GM18507 (cell line): ENCODE measurements at places on chromosomes 11 and 22.

GRCh38 chr11:100672498-100673033, 14.5 kb upstream of the ARHGAP42 start:
- DNase-seq: no peak

DNA sequence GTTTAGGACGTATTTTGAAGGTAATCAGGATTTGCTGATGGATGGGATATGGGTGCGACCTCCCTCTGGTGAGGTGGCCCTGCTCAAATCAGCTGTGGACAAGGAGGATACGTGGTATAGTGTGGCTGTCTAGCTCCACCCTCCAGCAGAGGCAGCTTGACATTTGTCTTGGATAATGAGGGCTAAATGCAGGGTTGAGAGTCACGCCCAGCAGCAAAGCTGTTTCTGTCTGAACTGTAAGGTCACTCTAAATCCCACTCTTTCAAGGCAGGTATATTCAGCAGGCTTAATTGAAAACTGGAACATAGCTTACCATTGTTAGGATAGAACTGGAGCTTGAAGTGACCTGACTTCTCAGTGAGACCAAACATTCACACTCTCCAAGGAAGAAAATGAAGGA, 98.7 kb downstream of the SWAP70 start:
- DNase-seq: no peak

- no peak for DNase-seq
These were observed 51.5 kb downstream of the APOL1 start for GRCh38 chr22:36304429-36304828.

DNA sequence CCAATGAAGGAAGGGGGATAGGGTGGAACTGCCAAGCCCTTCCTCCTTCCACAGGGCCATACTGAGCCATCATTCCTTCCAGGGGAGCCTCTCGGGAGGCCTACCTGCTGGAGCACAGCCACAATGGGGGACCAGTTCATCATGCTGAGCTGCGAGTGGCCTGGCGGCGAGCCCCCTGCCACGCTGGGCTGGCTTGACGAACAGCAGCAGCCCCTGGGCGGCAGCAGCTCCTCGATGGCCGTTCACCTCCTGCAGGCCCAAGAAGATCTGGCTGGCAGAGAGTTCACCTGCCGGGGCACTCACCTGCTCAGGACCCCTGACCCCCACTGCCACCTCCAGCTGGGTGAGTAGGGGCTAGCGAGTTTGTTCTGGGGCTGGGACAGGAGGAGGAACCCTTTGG, 5.9 kb downstream of the VSIG10L2 start:
- no peak for DNase-seq

DNA sequence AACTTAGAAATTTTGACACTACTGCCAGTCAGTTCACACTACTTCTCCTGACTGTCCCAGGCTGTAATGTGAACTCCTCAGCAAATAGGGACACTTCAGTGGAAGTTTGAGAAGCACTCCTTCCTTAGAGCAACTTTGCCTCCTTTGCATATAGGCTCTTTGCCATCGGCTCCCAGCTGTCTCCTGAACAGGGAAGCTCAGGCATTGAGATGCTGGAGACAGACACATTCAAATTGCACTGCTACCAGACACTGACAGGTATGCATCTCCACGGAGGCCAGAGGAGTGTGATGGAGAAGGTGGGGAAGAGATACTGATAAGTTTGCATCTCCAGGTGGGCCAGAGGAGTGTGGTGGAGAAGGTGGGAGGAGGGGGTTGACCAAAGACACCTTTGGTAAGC, 1.4 kb downstream of the TRAPPC4 start:
- DNase-seq: no peak

GRCh38 chr11:14942745-14943144, 29.4 kb downstream of the CALCA start:
- no peak for DNase-seq

- DNase-seq: no peak
These were observed 1.2 kb downstream of the AIP start for GRCh38 chr11:67483831-67484665.

DNA sequence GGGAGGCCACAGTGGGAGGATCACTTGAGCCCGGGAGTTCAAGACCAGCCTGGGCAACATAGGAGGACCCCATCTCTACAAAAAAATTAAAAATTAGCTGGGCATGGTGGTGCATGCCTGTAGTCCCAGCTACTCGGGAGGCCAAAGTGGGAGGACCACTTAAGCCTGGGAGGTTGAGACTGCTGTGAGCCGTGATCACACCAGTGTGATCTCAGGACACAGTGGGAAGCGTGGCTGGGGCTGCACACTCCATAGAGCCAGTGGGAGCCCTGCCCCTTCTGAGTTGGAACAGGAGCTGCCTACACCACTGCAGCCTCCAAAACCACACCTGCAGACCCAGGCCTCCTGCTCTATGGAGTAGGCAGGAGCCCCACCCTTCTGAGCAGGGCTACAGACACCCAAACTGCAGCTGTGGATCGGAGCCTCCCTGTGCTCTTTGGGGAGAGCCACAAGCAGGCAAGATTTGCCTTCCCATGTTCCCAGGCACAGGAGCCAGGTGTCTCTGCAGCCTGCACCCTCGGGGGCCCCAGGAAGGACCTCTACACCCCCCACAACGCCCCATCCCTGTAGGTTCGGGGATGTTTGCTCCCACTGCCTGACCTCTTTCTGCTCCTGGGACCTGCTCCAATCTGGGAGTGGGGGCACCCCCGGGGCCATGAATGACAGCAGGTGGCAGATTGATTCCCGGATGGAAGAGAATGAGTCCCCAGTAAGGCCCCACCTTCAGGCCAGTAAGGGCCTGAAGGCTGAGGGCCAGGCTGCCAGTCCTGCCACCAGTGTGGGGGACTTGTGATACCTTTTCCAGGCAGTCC, 245.4 kb downstream of the BUD13 start:
- DNase-seq: no peak

GRCh38 chr11:72552399-72552910, 118.1 kb upstream of the CLPB start:
- no peak for DNase-seq

GRCh38 chr11:3121416-3121815, 43.7 kb downstream of the OSBPL5 start:
- DNase-seq: no peak

DNA sequence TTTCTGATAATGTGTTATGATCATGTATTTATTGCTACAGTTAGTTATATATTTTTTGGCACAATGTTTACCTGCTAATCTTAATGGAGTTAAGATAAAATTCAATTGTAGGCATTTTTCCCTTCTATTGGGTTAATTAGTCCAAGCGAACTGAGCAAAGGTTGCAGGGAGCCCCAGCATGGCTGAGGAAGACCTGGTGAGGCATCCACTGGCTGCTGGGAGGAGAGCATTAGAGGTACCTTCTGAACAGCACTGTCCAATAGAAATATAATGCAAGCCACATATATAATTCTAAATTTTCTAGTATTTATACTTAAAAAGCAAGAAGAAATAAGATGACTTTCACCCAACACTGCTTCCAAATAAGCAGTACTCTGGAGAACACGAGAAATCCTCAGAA, 689 bp upstream of the TMEM126A start:
- no peak for DNase-seq

- DNase-seq: no peak
These were observed 54.9 kb downstream of the MPPED1 start for GRCh38 chr22:43466710-43467109.

GRCh38 chr11:116643521-116643920, 129.3 kb downstream of the BUD13 start:
- DNase-seq: no peak

DNA sequence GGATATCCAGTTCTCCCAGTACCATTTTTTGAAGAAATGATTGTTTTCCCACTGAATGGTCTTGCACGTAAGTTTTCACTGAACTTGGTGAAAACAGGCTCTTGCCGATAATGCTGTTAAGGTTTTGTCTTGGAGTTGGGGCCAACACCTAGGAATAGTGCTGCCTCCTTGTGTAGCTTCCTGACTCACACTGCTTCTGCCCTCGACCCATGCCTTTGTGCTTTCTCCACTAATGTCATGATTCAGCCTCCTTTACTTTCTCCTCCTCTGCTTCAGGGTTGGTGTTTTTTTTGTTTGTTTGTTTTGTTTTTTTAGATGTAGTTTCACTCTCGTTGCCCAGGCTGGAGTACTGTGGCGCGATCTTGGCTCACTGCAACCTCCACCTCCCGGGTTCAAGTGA, 30.2 kb downstream of the SLC5A1 start:
- DNase-seq: no peak
